Stimulated activated CD8-positive, alpha-beta memory T cell treated with anti-CD3 and anti-CD28 coated beads, Interleukin-4, amount 100 ng/mL, for 24 hours (primary cell): ENCODE measurements at places on chromosomes 6 and 20.

DNA sequence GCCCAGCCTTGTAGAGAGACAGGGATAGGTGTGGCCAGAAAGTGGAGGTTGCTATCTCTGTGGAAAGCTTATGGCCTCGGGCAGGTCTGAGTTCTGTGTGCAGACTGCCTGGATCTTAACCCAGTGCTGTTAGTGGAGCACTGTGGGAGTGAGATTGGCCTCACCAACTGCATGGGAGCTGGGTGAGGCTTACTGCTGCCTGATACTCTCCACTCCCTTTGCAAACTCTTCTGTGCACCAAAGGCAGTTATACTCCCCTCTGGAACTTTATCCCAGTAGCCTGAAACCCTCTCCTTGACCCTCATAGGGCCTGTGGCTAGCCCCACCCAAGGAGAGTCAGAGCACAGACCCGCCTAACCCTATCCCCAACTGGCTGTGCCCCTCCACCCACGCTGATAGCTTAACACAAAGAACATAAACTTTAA, 41.4 kb upstream of the PKIB start:
- DNase-seq = no peak

DNA sequence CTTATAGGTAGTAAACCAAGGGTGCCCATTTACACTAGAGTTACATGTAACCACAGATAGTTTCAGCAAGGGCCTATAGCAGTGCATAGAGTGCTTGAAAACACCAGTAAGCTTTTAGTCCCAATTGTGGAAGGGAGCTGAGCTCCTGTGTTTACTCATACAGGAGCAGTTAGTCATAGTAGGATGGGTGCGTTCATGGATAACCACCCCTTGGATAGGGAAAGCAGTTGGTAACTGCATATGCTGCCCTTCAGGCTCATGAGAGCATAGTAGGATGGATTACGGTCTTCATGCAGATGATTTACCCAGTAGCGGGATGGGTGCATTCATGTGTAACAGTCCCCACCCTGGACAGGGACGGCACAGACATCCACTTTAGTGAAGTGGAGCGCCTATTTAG, 45.1 kb downstream of the OR2B6 start:
- no peak for DNase-seq

DNA sequence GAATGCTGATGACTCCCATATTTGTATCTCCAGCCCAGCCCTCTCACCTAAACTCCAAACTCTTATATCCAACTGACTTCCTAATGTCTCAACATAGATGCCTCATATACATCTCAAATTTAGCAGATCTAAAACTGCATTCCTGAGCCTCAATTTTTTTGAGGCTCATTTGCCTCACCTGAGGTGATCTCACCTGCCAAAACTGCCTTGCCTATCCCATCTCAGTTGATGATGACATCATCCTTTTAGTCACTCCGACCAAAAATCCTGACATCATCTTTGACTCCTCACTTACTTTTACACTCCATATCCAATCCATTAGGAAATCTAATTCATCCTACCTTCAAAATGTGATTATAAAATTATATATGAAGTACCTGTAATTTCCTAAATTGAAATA, 25.6 kb upstream of the SLPI start:
- no peak for DNase-seq

- DNase-seq = no peak
Measured at GRCh38 chr6:52180787-52181558, 5.2 kb upstream of the IL17A start.

DNA sequence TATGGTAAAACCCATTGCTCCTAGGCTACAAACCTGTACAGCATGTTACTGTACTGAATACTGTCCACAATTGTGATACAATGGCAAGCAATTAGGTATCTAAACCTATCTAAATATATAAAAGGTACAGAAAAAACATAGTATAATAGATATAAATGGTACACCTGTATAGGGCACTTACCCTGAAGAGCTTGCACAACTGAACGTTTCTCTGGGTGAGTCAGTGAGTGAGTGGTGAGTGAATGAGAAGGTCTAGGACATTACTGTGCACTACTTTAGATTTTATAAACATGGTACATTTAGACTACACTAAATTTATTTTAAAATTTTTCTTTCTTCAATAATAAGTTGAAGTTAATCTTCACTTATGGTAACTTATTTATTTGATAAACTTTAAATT, 119.9 kb upstream of the CEP85L start:
- no peak for DNase-seq

- no peak for DNase-seq
Measured at GRCh38 chr6:121868206-121868605, 432.8 kb downstream of the GJA1 start.

DNA sequence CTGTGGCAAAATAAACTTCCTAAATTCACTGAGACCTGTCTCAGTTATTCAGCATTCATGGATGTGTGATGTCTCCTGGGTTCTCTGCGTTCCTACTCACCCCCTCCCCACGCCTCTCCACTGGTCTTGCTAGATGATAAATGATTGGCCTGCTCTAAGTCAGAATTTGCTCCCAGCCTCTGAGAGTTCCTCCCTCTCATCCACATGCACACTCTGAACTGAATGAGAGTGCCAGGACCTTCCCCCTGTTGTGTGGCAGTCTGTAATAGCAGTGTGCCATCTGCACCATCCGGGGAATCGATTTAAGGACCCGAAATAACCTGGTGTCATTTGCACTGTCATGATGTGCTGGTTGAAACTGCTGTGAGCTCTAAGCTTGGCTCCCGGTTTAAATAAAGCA, 135.8 kb upstream of the AFDN start:
- DNase-seq = no peak

DNA sequence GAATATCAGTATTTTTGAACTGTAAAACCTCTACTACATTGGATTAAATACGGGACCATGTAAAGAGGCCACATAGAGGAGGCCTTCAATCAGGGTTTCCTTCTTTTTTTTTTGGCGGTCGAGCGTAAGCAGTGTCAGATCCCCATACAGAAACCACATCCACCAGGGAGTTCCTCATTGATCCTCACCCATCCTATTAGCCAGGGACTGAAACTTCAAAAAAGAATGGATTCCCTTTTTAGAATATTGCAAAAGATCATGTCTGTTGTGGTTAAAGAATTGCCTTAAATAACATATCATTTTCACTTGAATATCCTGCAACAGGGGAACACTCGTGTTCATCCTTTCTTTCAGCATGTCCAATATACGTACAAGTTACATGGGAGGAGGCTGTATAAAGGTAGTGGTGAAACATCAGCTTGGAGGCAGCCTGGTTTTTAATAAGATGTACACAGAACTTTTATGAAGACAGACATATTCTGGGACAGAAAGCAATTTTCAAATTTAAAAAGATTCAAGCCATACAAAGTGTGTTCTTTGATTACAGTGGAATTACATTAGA, 96.1 kb downstream of the PPP1R14C start:
- DNase-seq = no peak

- no peak for DNase-seq
Measured at GRCh38 chr20:45920462-45921336, 8.7 kb upstream of the PLTP start.

GRCh38 chr6:165566088-165566828, 96.8 kb downstream of the PDE10A start:
- DNase-seq = no peak

GRCh38 chr20:25269833-25270170, 21.9 kb downstream of the PYGB start:
- no peak for DNase-seq

- no peak for DNase-seq
Measured at GRCh38 chr6:119079283-119079809, 882 bp upstream of the FAM184A start.

GRCh38 chr6:33868141-33868540, 64.3 kb upstream of the MLN start:
- no peak for DNase-seq

- no peak for DNase-seq
Measured at GRCh38 chr6:128135325-128135724, 234.5 kb upstream of the THEMIS start.

GRCh38 chr20:11332381-11332780, 585.3 kb upstream of the BTBD3 start:
- DNase-seq = no peak

DNA sequence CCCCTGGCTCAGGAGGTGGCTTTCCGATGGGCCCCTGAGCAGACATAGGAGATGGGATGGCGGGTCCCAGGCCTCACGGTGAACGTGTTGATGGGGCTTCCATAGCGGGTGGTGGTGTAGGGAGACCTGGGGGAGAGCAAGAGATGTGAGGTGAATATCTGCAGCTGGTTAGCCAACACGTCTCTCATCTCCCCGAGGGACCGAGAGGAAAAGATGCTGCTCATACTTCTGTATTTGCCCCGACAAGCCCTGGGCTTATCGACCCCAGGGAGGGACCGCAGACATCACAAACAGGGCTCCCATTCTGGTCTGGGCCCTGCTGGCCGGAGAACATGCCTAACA, 38.7 kb downstream of the C6orf132 start:
- DNase-seq = no peak

GRCh38 chr6:24667378-24667803, 514 bp downstream of the ACOT13 start:
- no peak for DNase-seq

DNA sequence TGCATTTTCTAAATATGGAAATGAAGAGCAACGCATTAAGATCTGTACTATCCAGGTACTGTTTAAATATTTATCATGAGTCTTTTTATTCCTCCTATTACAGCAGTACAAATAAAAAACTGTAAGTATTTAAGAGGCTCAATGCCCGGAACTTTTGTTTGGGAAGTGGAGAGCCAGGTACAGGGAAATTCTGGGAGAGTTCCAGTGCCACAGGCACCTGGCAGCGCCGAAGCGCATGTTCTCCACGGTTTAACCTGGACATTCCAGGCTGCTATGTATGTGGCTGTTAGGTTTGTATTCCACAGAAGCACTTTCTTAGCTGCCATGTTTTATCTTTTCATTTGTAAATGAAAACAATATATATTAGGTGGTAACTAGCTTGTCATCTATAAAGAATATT, 81.7 kb downstream of the PREP start:
- DNase-seq = no peak

DNA sequence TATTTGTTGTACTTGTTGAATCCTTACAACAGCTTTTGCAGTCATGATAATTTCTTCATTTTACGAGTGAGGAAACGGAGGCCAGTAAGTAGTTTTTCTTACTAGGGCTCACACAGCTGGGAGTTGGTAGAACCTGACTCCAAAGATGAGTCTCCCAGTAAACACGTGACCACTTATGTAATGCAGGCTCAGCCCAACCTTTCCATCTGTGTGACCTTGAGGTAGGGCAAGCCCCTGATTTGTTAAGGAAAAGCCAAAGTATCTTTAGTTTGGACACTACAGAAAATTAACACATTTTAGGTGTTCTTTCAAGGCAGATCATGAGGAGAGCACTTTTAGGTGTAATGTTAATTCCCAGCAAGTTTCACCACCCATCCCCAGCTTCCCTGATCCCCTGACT, 111.3 kb downstream of the LRRC1 start:
- no peak for DNase-seq

- DNase-seq = no peak
Measured at GRCh38 chr20:61865353-61865752, 200.3 kb downstream of the TAF4 start.

- no peak for DNase-seq
Measured at GRCh38 chr6:1607516-1608221, 2.0 kb upstream of the FOXC1 start.

- no peak for DNase-seq
Measured at GRCh38 chr6:3789018-3789895, 37.7 kb upstream of the PXDC1 start.

- no peak for DNase-seq
Measured at GRCh38 chr20:833121-833449, 430 bp upstream of the FAM110A start.

DNA sequence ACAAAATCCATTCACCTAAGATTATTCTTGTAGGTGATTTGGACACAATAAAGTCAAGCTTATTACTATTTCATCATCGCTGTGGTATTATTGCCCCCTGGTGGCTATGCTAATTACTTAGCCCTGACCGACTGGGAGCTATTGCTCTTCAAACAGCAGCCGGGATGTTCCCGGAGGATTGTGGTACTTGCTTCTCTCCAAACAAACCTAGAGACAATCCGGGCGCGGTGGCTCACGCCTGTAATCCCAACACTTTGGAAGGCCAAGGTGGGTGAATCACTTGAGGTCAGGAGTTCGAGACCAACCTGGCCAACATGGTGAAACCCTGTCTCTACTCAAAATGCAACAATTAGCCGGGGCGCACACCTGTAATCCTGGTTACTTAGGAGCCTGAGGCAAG, 15.4 kb upstream of the STMND1 start:
- DNase-seq = no peak

GRCh38 chr6:159252955-159253508, 83.8 kb downstream of the FNDC1 start:
- DNase-seq = no peak

DNA sequence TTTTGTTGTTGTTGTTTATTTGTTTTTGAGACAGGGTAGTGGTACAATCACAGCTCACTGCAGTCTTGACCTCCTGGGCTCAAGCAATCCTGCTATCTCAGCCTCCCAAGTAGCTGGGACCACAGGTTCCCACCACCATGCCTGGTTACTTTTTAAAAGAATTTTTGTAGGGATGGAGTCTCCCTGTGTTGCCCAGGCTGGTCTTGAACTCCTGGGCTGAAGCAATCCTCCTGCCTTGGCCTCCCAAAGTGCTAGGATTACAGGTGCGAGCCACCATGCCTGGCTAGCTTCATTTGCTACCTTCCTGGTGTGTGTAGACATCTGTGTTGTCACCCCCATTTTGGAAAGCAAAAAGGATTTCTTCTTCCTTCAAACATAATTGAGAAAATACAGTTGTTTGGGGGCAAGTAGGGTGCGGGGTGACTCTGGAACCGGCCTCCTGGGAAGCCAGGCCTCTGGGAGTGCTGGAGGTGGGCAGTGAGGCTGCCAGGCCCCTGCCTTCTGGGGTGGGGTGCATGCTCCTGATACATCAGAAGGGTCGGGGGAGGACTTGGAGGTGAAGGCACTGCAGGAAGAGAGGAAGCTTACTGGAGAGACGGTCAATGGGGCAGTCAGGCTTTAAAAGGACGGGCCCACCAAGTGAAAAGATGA, 28.4 kb downstream of the SYNJ2 start:
- no peak for DNase-seq

GRCh38 chr6:34549026-34549803, 6.9 kb downstream of the SPDEF start:
- DNase-seq = no peak

DNA sequence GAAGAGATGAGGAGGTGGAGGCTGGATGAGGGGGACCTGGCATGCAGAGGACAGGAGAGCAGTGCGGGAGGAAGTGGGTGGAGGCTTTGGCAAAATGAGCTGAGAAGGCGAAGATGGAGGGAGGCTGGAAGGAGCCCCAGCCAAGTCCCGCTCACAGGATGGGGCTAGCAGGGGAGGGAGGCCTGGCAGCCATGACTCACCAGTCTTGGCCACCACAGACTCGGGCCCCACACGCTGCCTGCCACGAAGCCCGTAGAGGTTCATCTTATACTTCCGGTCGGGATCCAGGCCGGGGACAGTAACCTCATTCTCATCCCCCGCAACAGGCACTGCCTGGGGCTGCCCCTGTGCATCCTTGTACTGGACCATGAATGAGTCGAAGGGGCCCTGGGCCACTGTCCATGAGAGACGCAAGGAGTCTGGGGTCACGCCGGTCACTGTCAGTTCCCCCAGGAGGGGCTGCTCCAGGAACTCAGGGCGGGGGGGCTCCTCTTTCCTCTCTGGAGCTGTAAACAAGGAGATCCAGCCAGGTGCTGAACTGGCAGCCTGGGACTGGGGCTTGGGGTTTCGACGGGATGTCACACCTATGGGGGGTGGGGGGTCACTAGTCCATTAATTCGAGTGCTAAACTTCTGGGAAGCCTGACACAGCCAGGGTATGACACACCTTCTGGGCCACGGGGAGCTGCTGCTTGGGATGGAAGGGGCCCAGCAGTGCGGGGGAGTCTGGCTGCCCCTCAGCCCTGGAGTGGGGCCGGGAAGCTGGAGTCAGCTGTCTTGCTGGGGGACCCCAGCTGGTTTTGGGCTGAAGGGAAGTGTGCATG, 27.8 kb downstream of the TNXB start:
- DNase-seq = no peak
